ENCODE measurements at places on chromosomes 5 and 9.
A peak's percentile ranks its signal among the peaks of the same experiment; 100 is the strongest.

DNA sequence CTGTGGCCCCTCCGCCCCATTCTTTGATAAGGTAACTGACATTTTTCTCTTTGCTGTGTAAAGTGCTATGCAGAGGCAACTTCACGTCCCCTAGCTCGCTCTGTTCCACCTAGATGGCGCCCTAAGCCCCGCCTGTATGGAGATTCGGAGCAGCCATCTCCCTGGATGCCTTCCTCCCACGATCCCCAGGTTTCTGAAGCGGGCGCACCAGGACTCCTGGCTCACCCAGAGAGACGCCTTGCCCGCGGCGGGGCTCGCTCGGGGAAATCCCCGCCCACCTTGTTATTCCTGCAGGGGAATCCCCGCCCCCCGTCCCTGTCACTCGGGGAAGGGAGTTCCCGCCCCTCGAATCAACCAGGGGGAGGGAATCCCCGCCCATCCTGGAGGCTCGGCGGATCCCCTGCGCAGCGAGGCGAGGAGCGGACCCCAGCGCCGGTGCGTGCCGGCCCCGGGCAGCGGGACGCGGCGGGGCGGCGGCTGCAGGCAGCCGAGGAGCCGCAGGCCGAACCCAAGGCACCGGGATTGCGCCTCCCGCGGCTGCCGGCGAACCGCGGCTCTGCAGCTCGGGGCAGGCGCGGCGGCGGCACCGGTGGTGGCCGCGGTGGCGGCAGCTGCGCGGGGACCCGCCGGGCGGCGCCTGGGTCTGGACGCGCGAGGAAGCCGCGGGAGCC lies at the start of gene PDZD2:
PDZD2 (plus strand) TSS at position 384 of the 671 bp plus-strand sequence.
- DNase-seq: peak; percentile 77

- DNase-seq: no peak
Observed at GRCh38 chr9:81082221-81082620, 607.1 kb downstream of the TLE1 start.

DNA sequence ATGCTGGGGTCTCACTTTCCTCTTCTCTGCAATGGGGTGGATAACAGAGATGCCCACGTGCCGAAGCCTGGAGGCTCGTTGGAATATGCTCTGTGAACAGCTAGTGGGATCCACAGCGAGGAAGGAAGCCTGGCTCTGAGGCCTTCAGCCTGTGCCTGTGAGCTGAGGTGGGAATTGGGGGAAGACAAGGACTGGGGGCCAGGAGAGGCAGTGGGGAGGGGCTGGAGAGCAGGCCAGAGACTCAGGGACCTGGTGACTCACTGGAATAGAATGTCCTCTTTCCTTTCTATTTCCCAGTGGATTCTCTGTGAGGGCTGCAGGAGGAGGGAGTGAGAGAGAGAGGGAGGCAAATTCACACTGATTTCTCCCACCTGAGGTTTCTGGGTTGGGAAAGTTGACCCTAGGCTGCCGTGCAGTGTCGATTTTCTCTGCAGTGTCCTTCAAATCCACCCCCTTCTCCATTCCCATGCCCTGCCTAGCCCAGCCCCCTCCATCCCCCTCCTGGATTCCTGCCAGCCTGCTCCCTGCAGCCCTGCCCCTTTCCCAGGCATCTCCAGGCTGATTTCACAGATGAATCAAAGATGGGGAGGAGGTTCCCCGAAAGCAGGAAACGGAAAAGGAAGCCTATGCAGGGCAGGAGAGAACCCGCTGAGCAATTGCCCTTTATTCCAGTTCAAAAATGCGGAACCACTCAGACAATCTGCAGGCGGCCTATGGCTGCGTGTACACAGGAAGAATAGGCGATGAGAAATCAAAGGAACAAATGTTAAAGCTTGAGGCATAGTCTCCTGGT lies 1.4 kb upstream of the SPAAR start:
- DNase-seq: no peak

GRCh38 chr5:34598177-34598794 lies 57.8 kb upstream of the RAI14 start:
- no peak for DNase-seq

DNA sequence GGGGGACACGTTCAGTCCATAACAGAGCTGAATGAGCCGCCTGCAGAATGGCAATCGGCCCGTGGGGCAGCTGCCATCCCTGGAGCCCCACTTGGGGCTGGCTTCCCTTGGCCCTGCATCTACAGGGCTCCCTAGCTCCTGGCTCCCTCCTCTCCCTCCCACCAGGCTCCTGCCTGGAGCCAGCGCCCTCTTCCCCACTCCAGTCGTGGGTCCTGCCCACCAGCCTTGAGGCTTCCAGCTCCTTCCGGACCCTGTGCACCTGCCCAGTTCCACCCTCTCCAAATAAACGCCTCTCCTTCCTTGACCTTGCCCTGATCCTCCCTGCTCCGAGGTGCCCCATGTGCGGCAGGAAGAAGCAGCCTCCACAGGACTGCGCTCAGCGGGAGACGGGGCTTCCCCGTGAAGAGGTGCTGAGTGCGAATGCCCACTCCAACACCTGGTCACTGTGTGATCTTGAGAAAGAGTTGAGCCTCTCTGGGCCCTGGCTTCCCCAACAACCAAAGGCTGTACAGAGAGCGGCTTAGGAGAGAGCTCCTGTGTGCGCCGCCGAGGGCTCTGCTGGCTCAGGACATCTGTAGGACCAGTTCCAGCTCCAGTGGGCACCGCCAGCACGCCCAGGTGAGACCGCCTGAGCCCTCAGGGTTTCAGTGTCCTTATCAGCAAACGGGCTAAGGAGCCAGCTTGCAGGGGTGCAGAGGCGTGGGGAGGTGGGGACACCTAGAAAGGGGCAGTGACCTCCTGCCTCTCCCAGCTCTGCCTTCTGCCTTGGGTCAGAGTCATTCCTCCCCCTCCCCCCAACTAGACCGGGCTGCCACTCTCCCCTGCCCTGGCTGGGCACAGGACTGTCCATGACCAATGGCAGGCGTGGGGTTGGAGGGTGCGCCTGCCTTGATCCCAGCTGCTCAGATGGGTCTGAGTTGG lies 12.1 kb downstream of the C9orf50 start:
- no peak for DNase-seq

DNA sequence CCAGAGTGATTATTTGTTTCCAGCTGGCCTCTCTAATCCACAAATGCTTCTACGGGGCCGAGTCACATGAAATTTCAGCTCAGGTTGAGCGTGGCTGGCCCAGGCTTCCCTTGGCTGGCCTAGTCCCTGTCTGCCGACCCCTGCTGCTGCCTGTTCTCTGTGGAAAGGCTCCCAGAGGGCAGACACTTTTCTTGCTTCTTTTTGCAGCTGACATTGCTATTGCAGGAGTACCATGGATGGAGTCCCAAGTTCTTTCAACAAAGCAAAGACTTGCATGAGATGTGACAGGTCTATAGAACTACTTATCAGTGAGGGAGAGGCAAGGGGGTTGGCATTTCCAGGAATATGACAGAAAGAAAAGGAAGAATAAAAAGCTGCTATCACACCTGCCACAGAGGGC lies 287.4 kb upstream of the ARRDC3 start:
- DNase-seq: no peak

GRCh38 chr5:132225165-132226032 lies 2.3 kb downstream of the P4HA2 start:
- DNase-seq: peak; percentile 30

GRCh38 chr9:86301686-86302085 lies 19.3 kb upstream of the ISCA1 start:
- DNase-seq: no peak

DNA sequence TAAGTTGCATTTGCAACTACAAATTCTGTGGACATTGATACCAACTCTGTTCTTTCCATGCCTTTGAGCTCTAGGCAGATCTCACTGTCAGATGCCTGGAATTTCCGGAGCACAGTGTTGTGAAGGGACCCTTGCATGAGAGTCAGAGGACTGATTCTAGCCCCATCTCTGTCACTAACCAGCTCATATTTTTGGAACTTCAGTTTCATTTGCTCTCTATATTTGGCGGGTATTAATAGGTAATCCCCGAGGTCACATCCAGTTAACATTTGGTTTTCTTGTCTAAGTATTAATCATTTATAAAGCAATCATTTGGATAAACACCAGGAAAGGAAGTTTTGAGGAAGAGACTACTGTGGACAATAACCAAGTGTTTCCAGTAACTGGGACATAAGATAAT lies 115.7 kb downstream of the MAN2A1 start:
- DNase-seq: no peak

GRCh38 chr9:121498150-121498486 lies 1.5 kb downstream of the GGTA1 start:
- DNase-seq: no peak

DNA sequence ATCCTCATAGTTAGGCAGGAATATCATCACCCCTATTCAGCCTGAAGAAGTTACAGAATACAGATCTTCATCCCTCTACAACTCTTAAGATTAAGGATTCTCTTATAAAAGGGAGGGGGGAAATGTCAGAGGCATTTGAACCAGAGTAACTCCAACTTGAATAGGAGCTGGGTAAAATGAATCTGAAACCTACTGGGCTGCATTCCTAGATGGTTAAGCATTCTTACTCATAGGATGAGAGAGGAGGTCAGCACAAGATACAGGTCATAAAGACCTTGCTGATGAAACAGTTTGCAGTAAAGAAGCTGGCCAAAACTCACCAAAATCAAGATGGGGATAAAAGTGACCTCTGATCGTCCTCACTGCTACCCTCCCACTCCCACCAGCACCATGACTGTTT lies 14.4 kb downstream of the FREM1 start:
- DNase-seq: no peak

- DNase-seq: no peak
Observed at GRCh38 chr5:65128226-65128625, 353.5 kb downstream of the ADAMTS6 start.

DNA sequence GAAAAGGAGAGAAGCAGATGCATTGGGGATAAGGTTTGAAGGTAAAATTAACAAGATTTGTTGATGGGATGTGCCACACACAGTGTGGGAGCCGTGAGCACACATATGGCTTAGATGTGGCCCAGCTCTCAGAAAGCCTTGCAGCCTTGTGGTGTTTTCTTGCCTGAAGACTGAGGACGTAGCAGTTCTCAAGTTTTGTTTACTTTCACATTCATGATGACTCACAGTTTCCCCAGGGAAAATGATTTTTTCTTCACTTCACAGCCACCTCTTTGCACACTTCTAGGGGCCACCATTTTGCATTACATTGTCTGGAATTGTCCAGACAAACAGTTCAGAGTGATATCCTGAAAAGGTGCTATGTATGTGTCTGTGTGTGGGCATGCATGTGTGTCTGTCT lies 126.2 kb downstream of the BASP1 start:
- DNase-seq: no peak

DNA sequence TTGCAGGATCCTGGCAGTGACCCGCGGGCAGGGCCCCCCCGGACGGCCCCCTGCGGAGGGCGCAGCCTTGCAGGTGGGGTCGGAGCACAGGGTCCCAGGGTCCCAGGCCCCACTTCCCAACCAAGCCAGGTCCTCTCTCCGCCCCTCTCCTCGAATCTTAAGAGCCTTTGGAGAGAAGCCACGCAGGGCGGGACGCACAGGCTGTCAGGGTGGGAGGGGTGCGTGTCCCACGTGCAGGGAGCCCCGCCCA lies 18.4 kb upstream of the EGFL7 start:
- DNase-seq: no peak

DNA sequence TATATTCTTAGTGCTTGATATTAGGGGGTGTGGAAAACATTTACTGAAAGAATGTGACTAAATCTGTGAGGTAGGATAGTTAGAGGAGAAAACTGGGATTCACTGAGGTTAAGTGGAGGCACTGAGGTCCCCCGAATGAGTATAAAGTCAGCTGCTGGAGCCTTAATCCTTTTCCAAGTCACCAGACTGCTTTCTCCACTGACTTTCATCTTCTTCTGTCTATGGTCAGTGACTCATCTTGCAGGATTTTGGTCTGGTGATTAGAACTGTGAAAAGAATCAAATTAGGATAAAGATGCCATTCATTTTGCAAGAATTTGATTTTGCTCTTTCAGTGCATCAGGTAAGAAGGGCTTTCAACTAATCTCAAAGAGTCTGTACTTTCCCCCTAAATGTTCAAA lies 89.3 kb upstream of the ALDH1A1 start:
- no peak for DNase-seq

GRCh38 chr9:135604437-135605237 lies 34.7 kb downstream of the GLT6D1 start:
- no peak for DNase-seq

GRCh38 chr5:83924891-83925290 lies 204.2 kb upstream of the HAPLN1 start:
- DNase-seq: no peak

DNA sequence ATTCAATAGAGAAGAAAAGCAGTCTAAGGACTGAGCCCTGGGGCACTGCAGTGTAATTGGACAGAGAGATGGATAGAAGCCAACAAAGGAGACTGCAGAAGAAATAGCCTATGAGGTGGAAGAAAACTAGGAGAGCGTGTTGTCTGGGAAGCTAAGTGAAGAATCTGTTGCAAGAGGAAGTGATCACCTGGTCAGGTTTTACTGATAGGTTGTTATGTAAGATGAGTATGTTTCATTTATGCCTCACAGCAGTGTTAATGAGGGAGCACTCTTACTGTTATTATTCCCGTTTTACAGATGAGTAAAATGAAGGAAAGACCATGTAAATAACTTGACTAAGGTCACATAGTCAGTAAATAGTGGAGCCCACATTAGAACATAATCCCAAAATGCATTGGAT lies 80.0 kb upstream of the GRHPR start:
- no peak for DNase-seq

GRCh38 chr9:125537442-125538091 lies 169.4 kb downstream of the MAPKAP1 start:
- no peak for DNase-seq

- DNase-seq: no peak
Observed at GRCh38 chr9:128528445-128529160, 23.8 kb upstream of the SPTAN1 start.

GRCh38 chr5:90949469-90950358 lies 391.1 kb downstream of the ADGRV1 start:
- no peak for DNase-seq

DNA sequence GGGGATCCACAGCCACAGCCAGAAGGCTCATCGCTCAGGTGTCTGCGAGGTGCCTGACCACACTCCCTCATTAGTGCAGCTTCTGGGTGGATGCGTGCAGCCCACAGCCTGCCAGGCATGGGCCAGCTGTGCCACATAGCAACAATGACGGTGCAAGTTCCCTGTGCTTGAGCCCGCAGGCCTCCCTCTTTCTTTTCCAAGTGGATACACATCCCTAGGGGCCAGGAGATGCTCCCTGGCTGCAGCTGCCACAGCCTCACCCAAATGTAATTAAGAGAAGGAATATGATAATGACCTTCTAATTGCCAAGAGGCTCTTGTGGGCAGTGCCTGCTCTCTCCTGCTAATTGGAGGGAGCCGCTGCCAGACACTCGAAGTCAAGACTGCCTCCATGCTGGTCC lies 116.0 kb upstream of the PPP1R26 start:
- no peak for DNase-seq

DNA sequence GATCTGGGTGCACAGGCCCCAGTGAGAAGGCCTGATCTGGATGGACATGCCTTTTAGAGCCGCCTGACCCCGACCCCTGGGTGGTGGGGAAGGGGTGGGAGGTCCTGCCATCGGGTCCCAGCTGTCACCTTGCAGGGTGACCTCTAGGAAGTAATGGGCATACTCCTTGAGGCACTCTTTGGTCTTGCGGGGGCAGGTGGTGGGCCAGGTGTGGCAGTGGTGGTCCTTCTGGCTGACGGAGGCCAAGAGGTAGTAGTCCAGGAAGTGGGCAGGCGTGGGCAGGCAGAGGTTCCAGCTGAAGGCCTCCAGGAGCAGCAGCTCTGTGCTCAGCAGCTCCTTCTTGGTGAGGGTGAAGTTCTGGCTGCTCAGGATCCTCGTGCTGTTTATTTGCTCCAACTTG lies 30.0 kb downstream of the FABP6 start:
- DNase-seq: no peak

All from caudate nucleus (tissue), 63 donors.